ENCODE measurements at places on chromosomes 1 and 21. TPM values are rescaled to one million over a fixed set of nuclear protein-coding genes. Genes with fewer than 3 reads are reported as not detected.

The HHIPL2 gene
- polyA plus RNA-seq, result 0.06 TPM

The CBR3 gene
- 77.1 TPM for polyA plus RNA-seq

The SPATA17 gene
- 0.13 TPM for polyA plus RNA-seq

The CCDC27 gene
- not detected for polyA plus RNA-seq

The ZNF436 gene
- polyA plus RNA-seq, result 6.2 TPM

The OR2T33 gene
- polyA plus RNA-seq, result not detected

The SYPL2 gene
- 0.38 TPM for polyA plus RNA-seq

The GLIS1 gene
- 0.18 TPM for polyA plus RNA-seq

The KRTAP11-1 gene
- not detected for polyA plus RNA-seq

The ADAMTS4 gene
- polyA plus RNA-seq, result 0.82 TPM

The NPPA gene
- polyA plus RNA-seq, result 0.11 TPM

The PGBD5 gene
- polyA plus RNA-seq, result 0.22 TPM

The TUFT1 gene
- polyA plus RNA-seq, result 28.6 TPM

The GNAT2 gene
- not detected for polyA plus RNA-seq

The C1orf141 gene
- polyA plus RNA-seq, result not detected

The YY1AP1 gene
- polyA plus RNA-seq, result 31.8 TPM

The TMEM200B gene
- polyA plus RNA-seq, result 3.9 TPM

The SPRR3 gene
- 18,496 TPM for polyA plus RNA-seq

The TMEM52 gene
- 2.1 TPM for polyA plus RNA-seq

The RNU5D-1 gene
- polyA plus RNA-seq, result not detected

The EXOC8 gene
- 3.0 TPM for polyA plus RNA-seq

The KCNT2 gene
- 0.49 TPM for polyA plus RNA-seq

The CYP4B1 gene
- 64.5 TPM for polyA plus RNA-seq

The TFF2 gene
- polyA plus RNA-seq, result 2.3 TPM

The NPHS2 gene
- not detected for polyA plus RNA-seq

The AMY1A gene
- polyA plus RNA-seq, result not detected

The RAD54L gene
- polyA plus RNA-seq, result 6.1 TPM

The UTS2 gene
- polyA plus RNA-seq, result 0.04 TPM

The BTG3 gene
- 26.4 TPM for polyA plus RNA-seq

The GJC2 gene
- polyA plus RNA-seq, result 0.57 TPM

The CD34 gene
- polyA plus RNA-seq, result 10.2 TPM

The CHIT1 gene
- polyA plus RNA-seq, result not detected
